ENCODE measurements at places on chromosomes 2 and 18.

DNA sequence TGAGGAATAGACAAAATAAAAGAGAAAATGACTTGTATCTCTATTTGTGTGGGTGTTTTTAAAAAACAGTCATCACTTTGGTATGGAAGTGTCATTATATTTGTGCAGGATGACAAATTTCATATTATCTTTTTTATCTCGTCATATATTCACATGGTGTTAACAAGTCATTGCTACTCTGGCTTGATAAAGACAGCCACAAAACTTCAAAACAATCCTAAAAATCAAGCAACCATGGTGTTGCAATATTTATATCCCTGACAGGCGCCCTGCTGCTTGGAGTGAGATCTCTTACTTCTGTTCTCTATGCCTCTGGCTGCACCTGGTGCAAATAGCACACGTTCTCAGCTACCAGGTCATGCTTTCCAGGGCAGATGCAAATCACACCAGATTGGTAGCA lies 278.0 kb upstream of the EPHA4 start:
- no peak for DNase-seq

DNA sequence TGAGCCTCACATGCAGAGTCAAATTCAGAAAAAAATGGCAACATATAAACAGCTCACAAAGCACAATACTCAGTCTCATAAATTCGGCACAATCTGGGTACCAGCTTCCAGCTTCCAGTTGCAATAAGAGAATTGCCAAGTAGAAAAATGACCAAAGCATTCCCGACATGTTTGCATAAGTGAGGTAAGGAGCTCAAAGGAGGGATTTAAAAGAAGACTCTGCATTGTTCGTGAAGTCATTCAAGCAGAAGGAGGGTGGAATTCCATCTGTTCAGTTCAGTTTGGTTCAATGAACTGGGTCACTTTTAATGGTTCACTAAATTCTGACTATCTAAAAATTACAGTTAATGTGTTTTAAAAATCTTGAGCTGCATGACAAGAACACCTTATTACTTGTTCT lies 106.7 kb upstream of the KLHL14 start:
- no peak for DNase-seq

DNA sequence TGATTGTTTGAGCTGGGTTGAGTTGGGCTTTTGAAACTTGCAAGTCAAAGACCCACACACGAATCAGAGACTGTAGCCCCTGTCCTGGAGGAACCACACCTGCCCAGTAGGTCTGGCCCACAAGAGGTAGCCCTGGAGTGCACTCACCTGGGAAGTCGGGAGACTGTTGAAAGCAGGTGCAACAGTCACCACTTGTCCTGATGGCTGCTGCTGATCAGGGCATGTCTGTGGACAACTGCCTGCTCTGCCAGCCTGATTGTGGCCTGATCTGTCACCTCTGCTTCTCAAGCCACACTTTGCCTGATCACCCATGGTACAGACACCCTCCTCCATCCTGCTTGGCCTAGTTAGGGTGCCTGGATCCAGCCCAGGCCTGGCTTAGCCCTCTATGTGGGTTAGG lies 105.0 kb upstream of the HAAO start:
- no peak for DNase-seq

DNA sequence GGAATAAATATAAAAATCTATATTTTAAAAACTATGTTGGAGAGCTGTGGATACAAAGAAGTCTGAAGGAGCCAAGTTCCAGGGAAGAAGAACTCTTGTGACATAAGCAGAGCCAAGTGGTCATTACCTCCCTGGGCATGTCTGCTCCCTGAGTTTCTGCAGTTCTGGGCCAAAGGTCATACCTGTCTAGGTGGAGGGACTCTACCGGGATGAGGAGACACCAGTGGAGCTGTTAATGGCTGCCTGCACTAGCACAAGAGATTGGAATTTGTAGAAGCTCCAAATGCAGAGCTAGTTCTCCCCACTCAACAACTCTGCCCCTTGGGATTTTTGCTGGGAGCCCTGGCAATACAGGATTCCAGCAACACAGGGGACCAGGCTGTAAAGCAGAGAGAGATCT lies 89.8 kb downstream of the ARHGAP28 start:
- DNase-seq: no peak

DNA sequence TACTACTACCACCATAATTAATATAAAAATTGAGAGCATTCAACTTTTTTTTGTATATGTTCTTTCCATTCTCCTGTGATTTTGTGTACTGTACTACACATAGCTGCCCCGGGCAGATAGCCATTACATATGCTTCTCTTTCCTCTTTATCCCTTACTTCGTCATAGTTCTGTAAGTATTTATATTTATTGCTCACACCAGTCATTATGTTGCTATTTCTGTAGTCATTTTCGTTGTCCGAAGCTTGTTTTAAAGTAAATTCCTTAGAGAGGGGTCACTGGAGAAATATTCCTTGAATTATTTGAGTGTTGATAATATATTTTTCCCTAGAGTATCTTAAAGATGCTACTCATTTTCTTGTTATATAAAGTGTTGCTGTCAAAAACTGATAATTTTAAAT lies 144.0 kb downstream of the CLIP4 start:
- DNase-seq: no peak

DNA sequence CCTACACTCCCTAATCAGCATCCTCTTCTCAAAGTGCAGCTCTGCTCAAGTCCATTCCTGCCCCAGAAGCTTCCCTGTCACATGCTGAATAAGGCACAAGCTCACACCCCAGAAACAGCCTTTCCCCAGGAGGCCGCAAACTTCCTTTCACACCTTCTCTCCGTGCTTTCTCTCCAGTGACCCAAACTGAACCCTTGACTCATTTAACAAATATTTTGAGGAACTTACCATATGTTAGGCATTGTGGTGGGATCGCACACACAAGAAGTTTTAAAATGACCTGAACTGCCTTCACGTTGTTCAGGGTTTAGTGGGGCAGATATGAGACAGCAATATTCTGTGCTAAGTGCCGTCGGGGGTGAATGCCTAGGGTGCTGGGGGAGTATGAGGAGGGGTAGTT lies 161.3 kb downstream of the INSIG2 start:
- no peak for DNase-seq

DNA sequence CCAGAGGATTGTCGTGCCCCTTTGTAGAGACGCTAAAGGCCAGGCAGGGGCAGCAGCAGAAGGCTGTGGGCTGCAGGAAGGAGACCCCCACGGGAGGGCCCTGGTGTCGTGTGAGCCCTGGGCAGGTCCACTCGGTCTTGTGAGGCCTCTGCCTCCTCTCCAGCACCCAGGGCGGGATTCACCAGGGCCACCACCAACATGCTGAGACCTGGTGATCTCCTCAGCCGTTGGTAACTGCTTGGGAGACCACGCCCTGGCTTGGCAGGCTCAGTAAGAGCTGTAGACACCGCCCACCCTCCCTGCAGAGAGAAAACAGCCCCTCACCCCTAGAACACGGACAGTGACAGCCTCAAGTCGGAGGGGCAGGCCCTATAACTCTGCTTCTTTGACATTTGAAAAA lies 21.1 kb downstream of the MBP start:
- DNase-seq: no peak

- no peak for DNase-seq
These were observed 129.3 kb upstream of the UNC80 start for GRCh38 chr2:209642146-209642820.

DNA sequence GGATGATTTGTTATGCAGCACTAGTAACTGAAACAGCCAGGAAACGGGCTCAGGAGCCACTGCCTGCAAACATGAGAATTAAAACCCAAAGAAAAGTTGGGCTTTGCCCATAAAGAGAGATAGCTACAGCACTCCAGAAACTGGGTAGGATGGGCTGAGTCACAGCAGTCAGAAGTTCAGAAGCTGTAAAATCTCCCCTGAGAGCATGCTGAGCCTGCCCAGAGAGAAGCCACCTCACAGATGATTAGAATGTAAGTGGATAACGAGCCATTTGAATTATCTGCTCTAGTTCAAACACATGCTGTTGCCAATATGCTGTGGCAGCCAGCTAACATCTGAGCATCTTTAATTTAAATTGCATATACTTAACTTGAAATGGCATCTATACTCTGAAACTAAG lies 388.1 kb upstream of the ACVR2A start:
- DNase-seq: no peak

DNA sequence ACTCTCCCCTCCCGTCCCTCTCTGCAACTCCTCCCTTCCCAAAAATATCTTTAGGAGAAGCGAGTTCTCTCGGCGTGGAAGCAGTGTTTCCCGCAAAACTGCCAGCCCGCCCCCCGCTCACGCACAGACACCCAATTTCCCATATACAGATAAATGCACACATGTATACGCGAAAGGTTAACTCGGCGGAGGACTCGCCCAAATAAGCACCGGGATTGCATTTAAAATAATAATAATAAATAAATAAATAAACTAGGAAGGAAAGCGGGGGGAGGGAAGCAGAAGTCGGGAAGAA lies 70.0 kb upstream of the PSMD14 start:
- DNase-seq: no peak

DNA sequence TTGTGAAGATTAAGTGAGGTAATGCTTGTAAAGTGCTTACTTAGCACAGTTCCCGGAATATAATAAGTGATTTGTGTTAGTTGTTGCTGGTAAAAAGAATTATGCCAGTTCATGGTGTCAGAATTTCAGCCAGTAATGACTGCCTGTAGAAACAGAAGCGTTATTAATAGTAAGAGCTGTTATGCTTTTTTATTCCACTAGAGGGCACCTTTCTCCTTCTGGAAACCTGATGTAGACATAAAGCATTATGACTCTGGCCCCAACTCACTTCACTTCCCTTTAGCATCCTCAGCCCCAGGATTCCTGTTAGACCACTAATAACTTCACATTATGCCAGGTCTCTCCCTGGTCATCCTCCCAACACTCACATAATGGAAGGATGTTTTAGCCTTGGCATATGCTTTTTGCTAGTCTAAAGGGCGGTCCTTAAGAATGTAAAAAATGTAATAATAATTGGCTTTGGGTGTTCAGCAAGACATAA lies 34.9 kb downstream of the C18orf54 start:
- no peak for DNase-seq

DNA sequence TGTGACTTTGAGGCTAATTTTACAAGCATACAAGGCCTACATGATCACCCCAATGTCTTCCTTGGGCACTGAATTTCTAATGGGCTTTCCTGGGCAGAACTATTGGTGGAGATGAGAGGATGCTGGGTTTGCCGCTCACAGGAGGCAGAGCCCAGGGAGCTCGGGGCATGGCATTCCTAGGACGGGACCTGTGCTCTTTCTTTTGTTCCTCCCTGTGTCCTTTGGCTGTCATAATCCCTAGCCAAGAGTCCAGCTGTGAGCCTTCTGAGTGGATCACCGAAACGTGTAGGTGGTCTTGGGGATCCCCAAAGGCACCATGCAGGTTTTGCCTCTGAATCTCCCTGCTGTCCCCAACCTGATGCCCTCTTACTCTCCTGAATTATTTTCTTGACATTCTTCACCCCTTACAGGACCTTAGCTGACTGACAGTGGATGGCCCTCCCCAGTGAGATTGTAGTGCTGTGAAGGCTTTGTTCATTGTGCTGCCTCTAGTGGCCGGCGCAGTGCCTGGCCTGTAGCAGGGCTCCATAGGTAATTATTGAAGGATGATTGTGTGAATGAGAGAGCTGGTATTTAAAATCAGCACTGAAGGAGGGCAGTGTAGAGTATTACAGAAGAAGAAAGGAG lies 221.9 kb downstream of the ZNF407 start:
- DNase-seq: no peak

GRCh38 chr18:64513401-64513800 lies 364.5 kb upstream of the LINC00305 start:
- DNase-seq: no peak
